Liver (tissue), 10 donors: ENCODE measurements at places on chromosomes 4 and X. TPM values are rescaled to one million over a fixed set of nuclear protein-coding genes. Genes with fewer than 3 reads are reported as not detected.

Gene USP27X
- total RNA-seq, result 4.7 TPM

Gene USP53
- total RNA-seq, result 4.7 TPM

Gene MEPE
- total RNA-seq, result not detected

Gene SLC7A11
- total RNA-seq, result 1.9 TPM

Gene XAGE5
- not detected for total RNA-seq

Gene NUDT10
- 1.4 TPM for total RNA-seq

Gene MAOB
- 52.9 TPM for total RNA-seq

Gene MAGEE1
- 0.33 TPM for total RNA-seq

Gene DGAT2L6
- total RNA-seq, result not detected

Gene ADRA2C
- total RNA-seq, result 0.19 TPM

Gene RAPGEF2
- 54.8 TPM for total RNA-seq
